ENCODE measurements at places on chromosomes 12 and 14.

DNA sequence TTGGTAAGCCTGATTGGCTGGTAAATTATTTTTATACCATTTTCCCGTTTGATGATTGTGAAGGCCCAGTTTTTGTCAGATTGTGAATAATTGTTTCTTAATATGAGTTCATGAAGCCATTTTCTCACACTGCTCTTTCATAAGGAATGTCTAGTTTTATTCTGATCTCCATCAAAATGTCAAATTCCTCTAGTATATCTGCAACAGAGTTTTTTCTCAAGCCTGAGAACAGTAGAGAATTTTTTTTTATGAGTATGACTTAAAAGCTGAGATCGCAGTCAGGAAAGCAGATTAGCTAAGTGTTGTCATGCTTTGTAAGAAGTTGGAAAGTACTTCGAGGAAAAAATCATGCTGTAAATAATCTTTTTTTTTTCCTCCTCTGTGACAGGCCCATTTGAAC, 484.9 kb upstream of the ATP2B1 start:
- DNase-seq = no peak

- DNase-seq = peak; percentile 42
Measured at GRCh38 chr12:24596768-24597388, 352.0 kb downstream of the BCAT1 start.

DNA sequence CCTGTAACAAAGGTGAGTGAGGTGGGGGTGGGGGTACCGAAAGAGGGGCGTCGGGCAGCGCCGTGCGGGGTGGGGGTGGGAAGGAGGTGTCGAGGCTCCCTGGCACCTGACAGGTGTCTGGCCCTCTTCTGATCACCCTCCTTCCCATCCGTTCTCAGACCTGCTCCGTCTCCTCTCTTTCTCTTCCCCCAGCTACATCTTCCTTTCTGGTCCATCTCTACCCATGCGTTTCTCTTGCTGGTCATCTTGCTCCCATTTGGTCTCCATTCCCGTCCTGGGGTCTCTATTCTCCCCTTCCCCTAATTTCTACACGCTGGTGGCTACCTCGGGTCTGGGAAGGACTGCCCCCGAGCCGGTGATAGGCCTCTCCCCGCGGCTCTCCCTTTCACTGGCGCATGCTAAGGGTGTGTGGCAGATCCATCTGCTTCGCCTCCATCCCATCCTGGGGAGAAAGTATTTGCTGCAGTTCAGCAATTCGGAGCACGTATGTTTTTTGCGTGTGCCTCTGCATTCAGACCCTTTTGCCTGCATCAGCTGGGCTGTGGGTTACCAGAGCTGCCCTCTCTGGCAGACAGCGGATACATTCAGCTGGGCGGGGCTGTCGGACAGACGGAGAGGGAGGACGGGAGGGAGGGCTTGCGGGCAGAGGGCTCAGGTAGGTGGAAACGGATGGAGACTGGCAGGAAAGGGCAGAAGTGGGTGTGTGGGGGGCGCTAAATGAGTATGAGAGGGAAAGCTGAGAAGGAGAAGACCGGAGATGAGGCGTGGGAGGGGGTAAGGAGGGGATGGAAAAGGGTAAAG, 730 bp downstream of the CLSTN3 start:
- DNase-seq = no peak

- DNase-seq = no peak
Measured at GRCh38 chr12:30687265-30687986, 8.2 kb downstream of the IPO8 start.

DNA sequence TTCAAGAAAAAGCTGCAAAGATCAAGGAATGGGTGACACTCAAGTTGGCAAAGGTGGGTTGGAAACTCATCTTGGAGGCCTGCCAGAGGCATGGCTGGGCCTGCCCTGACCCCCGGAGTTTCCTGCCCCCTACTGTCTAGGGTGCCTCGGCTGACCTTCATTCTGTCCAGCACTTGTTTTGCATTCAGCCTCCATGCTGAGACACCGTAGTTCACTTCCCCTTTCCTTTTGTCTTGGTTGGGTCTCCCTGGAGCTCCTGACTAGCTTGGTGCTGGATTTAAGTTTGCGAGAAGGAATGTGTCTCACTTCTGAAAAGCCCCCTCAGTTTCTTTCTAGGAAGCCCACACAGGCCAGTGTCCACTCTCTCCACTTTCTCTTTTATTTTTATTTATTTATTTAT, 26.5 kb downstream of the PLEKHH1 start:
- no peak for DNase-seq

DNA sequence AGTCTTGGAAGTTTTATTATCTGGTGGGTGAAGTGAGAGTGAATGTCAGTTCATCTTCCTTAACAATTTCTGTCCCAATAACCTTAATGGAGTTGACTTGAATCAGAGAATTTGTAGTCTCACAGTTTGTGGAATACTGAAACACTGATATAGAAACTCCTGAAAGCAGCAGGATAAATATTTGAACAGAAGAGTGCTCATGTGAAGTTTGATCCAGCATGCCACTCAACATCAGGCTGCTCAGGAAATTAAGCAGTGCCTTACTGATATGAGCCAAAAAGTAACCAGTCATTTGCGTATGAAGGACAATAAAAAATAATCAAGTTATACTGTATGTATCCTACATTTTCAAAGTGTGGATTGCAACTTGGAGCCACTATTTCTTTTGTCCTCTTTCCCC, 15.7 kb downstream of the MUCL1 start:
- DNase-seq = no peak

DNA sequence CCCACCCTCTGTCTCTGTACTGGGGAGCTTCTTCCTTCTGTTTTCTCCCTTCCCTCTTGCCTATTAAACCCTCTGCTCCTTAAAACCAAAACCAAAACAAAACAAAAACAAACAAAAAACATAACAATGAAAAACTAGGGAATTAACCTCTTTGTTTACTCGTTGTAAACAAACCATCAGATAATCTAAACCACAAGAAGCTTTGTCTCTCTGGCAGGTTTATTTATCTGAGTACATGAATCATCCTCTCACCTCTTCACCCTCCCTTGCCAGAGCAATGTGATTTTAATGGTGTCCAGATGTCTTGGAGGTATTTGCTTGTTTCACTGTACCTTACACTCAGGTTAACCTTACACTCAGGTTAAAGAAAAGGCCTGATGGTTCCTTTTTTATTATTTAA, 66.1 kb downstream of the DYRK2 start:
- DNase-seq = no peak

DNA sequence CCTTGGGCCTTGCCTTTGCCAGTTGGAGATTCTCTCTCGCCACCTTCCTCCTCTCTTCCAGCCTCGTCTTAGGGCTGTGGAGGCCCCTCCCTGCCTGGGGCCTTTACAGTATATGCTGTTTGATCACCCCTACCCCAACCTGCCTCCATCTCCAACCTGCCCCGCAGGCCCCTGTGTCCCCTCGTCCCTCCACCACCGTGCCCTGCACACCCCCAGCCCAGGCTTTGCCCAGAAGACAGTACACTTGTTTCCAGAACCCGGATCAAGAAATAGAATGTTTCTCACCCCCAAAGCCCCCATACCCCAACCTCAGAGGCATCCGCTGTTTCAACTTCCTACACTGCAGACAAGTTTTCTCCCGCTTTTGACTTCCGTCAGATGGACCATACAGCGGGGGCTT, 202.3 kb upstream of the C14orf180 start:
- DNase-seq = no peak

DNA sequence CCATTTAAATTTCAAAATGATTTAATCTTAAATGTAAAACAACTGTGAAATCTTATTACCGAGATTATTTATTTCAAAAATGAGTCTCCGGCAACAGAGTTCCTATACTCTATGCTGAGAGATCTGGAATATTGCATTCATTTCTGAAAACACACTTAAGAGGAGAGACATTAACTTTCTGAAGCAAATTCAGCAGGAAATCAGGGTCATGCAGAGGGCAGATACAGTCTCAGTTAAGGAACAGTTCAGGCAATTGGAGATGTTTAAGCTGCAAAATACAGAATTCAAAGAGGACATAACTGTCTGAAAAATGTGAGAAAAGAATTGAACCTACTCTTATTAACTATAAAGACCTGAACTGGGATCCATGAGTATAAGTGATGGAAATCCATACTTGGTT, 320.7 kb downstream of the PAWR start:
- DNase-seq = no peak

- no peak for DNase-seq
Measured at GRCh38 chr12:28034271-28034670, 61.7 kb upstream of the PTHLH start.

DNA sequence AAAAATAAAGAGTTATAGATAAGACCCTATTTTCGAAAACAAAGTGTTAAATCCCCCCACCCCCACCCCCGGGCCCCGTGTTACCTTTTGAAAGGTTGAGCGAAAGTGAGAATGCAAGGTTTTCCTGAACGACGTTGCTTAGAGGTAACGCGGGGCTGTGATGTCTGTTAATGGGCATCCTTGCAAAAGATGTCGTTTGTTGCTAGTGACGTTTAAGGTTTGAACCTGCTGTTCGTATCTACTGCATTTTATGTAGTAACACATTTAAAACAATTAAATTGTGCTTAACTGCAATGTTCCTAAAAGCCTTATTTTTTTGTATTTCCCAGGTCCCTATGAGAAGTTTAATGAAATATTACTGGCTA, 1.2 kb downstream of the CPSF6 start:
- no peak for DNase-seq

GRCh38 chr14:73753124-73753886, 39.1 kb upstream of the PNMA1 start:
- peak; percentile 97 for DNase-seq

DNA sequence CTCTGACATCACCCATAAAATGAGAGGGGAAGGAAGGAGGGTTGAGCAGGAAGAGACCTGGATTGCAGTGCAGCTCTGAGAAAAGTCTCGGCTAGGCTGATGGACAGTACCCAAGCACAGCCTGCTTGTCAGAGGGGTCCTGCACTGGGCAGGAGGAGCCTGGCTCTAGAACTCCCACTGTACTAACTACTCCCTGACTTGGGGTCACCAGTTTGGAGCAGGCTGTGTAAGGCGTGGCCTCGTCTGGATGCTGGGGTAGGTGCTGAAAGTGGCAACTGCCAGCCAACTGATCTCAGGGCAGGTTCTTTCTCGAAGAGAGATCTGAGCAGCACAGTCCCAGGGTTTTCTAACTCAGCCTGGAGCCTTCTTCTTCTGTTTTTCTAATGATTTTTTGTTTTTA, 176.3 kb downstream of the ATP23 start:
- DNase-seq = no peak
